Mesenteric fat pad (tissue), 1 donor: ENCODE measurements at places on chromosomes 13 and 19. TPM values are rescaled to one million over a fixed set of nuclear protein-coding genes. Genes with fewer than 3 reads are reported as not detected.

The TSC22D1 gene
- 82.0 TPM for total RNA-seq

The STAP2 gene
- total RNA-seq, result 3.0 TPM

The TMEM221 gene
- not detected for total RNA-seq

The AMH gene
- 0.93 TPM for total RNA-seq

The NR1H2 gene
- total RNA-seq, result 68.7 TPM

The PLPPR3 gene
- total RNA-seq, result not detected

The NRTN gene
- total RNA-seq, result 0.42 TPM

The CFD gene
- total RNA-seq, result 1,010 TPM

The PHLDB3 gene
- 5.5 TPM for total RNA-seq

The UQCR11 gene
- total RNA-seq, result 239 TPM

The PRTN3 gene
- 0.32 TPM for total RNA-seq

The ZNF441 gene
- total RNA-seq, result 5.7 TPM

The KIR2DL4 gene
- 0.22 TPM for total RNA-seq
